IMR-90 (cell line): ENCODE measurements at places on chromosomes 16 and 17. TPM values are rescaled to one million over a fixed set of nuclear protein-coding genes. Genes with fewer than 3 reads are reported as not detected.

DNA sequence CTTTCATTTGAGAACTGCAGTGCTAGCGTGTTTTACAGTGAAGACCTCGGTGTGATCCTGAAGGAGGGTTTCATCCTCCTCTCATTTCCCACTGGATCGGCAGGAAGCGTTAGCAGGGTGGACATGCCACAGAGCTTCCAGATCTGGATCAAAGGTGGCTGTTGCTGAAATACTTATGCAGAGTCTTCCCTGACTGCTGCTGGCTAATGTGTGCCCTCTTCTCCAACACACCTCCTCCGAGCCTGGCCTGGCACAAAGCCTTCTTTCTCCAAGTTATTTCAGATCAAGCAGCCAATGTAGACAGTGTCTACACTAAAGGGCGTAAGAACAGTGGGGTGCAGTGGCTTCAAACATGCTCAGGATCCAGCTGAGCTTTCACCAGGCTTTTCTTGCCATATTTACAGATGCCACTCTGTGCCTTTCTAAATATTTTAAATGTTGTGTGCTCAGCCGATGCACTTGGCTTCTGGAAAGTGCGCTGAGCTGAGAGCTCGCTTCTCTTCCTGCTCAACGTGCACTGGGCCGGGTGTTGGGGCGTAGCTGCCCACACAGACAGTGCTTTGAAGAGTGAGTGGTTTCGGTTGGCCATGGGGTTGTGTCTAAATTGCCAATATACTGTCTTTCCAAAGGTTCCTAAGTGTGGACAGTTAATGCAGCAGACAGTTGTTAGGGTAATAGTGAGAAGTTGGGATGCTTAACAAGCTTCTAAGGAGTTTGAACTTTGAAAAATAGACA lies 2.1 kb downstream of the ZNF750 start:
- no peak for DNase-seq

DNA sequence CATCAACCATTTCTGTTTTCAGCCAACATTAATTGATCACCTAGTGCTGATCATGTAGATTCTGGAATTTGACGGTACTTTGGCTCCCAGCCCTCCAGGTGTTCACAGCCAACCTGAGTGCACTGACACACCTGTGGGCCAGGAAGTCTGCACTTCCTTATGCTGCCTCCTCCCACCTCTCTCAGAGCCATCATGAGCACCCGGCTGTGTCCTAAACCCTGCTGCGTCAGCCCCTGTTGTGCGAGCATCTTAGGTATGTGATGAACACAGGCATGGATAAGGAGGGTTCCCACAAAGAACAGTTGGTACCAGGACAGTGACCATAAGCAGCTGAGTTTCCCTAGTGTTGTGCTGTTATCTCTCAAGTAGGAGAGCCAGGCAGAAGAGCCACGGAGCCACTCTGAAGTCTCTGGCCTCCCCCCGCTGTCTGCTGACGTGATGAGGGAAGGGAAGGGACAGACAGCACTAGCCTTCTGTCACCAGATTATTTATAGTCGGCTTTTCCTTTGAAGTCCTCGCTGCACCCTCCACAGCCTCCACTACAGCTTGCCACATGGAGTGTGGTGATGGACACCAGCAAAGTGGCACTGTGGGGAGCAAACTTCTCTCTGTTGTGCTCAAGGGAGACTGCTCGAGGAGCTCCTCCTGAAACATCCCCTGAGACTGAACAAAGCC lies 162.8 kb upstream of the ANKFN1 start:
- DNase-seq: no peak

DNA sequence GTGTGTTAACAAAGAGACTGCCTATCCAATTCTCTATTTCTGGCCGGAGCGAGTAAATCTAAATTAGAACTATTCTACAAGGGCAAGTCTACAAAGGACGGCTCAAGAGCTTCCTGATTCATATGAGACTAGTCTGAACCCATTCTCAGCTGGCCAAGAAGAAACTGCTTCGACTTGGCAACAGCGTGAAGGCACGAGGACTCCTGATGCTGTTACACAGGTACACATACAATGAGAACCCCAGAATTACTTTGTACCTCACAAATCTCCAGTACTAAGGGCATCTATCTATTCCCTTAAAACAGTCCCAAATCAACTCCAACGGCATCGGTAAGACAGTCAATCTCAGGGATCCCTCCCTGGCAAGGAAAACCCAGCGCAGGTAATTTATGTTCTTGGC lies 1.5 kb downstream of the CRK start:
- no peak for DNase-seq

DNA sequence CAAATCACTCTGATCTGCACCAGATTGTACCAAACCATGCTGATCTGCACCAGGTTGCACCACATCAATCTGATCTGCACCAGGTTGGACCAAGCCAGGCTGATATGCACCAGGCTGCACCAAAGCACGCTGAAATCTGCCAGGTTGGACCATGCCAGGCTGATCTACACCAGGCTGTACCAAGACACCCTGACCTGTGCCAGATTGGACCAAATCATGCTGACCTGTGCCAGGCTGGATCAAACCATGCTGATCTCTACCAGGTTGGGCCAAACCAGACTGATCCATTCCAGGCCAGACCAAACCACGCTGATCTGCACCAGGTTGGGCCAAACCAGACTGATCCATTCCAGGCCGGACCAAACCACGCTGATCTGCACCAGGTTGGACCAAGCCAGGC lies 15.5 kb downstream of the QRICH2 start:
- DNase-seq: no peak

Gene PLXDC1
- total RNA-seq: under 0.01 and 0.28 TPM in 2 replicates

GRCh38 chr17:11899537-11899942 lies 97.7 kb downstream of the ZNF18 start:
- no peak for DNase-seq
